ENCODE measurements at places on chromosomes 7 and 10. TPM values are rescaled to one million over a fixed set of nuclear protein-coding genes. Genes with fewer than 3 reads are reported as not detected.

The NRCAM gene
- 3.0 TPM for total RNA-seq

The PTF1A gene
- total RNA-seq, result not detected

The INTS1 gene
- 103 TPM for total RNA-seq

The TMEM229A gene
- total RNA-seq, result not detected

The CYP3A4 gene
- not detected for total RNA-seq

The GNA12 gene
- 29.3 TPM for total RNA-seq

The SPAM1 gene
- not detected for total RNA-seq

The MCMBP gene
- total RNA-seq, result 52.6 TPM

The PVRIG gene
- total RNA-seq, result not detected

The HECW1 gene
- total RNA-seq, result 1.8 TPM

The AMPH gene
- 1.9 TPM for total RNA-seq

The PNLIP gene
- total RNA-seq, result not detected

The IL2RA gene
- total RNA-seq, result not detected

The ITPRIP gene
- total RNA-seq, result 21.6 TPM

The PGAM2 gene
- total RNA-seq, result 0.15 TPM
